ENCODE measurements at places on chromosomes 3 and 15. TPM values are rescaled to one million over a fixed set of nuclear protein-coding genes. Genes with fewer than 3 reads are reported as not detected.

DNA sequence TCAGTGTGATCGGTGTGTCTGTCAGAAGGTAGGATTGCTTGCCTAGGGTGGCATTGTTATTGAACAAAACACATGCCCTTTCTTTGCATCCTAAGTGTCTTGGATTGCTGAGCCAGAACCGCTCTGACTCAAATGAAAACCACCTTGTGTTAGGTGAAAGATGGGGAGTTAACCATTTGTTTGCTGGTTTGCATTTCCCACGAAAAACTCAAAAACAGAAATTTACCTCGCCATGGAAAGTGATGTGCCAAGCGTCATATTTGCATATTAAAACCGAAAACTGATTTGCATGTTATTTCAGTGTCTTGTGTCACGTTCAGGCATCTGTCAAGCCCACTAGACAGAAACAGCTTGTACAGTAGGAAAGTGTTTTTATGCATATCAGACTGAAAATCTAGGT lies 474.6 kb upstream of the TPRG1 start:
- DNase-seq = no peak

- peak; percentile 46 for DNase-seq
These were observed 57.5 kb upstream of the PRR23E start for GRCh38 chr3:127135241-127136023.

DNA sequence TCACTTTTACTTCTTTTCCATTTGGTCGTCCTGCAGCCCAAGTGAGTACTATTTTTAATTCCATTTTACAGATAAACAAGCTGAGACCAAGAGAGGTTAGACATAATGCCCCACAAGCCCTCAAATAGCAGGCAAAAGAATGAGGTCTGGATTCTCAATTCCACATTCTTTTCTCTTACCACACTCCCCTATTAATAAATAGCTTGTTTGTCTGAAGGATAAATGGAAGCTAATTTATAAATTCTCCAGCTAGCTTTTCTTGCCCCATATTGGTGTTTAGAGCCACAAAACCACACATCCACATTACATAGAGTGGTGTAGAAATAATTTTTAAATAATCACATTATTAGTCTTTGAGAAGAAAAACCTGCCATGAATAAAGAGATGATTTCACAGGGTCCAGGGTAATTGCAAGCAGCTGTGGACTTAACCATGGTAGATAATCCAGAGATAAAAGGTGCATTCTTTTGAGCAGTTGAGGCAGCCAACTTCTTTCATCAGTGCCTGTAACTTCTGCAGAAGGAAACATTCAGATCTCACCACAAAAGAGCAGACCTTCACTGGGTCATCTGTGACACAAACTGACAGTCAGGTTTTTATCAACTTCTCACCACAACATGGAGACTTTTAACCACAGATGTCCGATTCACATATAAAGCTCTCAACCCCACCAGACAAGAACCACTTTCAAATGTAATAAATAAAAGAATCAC lies 313.4 kb upstream of the STT3B start:
- DNase-seq = no peak

GRCh38 chr3:134601539-134602439 lies 49.0 kb downstream of the KY start:
- peak; percentile 71 for DNase-seq

DNA sequence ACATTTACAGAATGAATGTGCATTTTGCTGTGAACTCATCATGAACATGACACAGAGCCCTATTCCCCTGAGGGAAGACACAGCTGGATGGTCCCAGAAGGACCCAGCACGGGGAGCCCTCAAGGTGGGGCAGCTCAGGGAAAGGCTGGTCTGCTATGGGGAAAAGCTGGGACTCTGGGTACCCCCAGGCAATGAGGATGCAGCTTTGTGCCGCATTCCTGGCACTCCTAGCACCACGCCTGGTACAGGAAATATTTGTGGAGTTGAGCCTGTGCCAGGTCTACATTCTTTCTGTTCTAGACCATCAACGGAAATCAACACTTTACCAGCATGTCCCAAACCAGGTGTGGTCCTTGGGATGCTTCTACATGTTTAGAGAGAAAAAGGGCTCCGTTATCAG lies 74.0 kb downstream of the SRGAP3 start:
- no peak for DNase-seq

Gene AADACL2
- not detected for polyA plus RNA-seq

Gene SKOR1
- 0.70 TPM for polyA plus RNA-seq

Gene SLC51B
- 8.3 TPM for polyA plus RNA-seq
